Hippocampal formation (tissue), 2 donors: ENCODE measurements at places on chromosomes 6 and 20.

- DNase-seq = no peak
Measured at GRCh38 chr6:30687659-30688431, 1.4 kb upstream of the PPP1R18 start.

- DNase-seq = no peak
Measured at GRCh38 chr20:38434301-38434741, 807 bp downstream of the SNHG17 start.

GRCh38 chr6:119022796-119023195 lies 55.7 kb downstream of the FAM184A start:
- no peak for DNase-seq

DNA sequence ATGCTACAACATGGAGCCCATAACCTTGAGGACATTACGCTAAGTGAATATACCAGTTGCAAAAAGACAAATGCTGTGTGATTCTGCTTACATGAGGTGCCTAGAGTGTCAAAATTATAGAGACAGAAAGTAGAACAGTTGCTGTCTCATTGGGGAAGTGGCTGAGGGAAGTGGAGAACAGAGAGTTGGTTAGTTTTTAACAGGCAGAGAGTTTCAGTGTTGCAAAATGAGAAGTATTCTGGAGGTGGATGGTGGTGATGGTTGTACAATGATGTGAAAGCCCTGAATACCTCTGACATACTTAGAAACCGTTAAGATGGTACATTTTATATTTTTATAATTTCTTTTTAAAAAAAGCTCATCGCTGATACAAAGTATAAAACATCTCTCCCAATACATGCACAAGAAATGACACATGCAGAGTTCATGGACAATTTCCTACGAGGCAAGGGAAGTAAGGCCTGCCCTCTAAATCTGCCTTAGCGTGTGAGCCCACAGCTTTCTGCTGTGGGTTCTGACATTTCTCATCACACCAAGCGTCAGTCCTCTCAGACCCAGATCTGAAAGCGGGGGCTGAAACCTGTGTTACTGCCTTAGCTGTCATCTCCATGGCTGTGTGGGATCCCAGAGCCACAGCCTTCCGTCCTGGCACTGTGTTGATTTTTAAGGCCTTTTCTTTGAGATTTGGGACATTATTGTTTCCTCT lies 126.0 kb downstream of the RNASET2 start:
- DNase-seq = no peak

- DNase-seq = no peak
Measured at GRCh38 chr20:4713401-4713800, 8.3 kb upstream of the PRND start.

DNA sequence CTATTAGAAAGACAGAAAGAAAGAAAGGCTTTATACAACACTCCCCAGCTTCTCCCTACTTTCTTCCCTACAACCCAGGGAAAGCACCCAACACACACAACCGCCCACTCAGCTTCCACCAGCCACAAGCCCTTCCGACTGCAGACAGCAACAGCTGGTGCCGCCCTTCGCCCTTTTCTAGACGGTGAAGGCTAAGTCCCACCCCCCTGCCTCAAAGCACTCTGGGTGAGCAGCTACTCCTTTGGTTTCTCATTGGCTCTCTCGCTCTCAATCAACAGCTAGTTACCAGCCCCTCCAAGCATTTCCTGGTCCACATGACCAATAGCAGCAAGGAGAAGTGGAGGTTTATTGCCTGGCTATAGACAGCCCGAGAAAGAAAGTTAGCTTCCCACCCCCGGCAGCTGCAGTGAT lies 230.1 kb upstream of the MOCS1 start:
- DNase-seq = no peak

- DNase-seq = no peak
Measured at GRCh38 chr6:137677709-137678108, 183.5 kb upstream of the OLIG3 start.

DNA sequence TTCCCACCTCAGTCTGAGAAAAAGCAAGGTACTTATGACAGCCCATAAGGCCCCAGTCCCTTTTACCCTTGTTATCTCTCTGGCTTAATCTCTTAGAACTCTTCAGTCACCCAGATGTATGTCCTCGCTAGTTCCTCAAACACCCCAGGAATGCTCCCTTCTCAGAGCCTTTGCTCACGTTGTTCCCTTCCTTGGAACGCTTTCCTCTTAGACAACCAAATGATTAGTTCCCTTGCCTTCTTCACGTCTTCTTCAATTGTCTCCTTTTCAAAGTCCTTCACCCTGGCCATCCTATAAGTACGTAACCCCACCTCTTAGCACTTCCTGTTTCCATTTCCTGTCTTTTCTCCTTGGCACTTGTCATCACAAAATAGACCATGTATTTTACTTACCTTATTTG lies 1.1 kb upstream of the APOBEC2 start:
- DNase-seq = no peak

DNA sequence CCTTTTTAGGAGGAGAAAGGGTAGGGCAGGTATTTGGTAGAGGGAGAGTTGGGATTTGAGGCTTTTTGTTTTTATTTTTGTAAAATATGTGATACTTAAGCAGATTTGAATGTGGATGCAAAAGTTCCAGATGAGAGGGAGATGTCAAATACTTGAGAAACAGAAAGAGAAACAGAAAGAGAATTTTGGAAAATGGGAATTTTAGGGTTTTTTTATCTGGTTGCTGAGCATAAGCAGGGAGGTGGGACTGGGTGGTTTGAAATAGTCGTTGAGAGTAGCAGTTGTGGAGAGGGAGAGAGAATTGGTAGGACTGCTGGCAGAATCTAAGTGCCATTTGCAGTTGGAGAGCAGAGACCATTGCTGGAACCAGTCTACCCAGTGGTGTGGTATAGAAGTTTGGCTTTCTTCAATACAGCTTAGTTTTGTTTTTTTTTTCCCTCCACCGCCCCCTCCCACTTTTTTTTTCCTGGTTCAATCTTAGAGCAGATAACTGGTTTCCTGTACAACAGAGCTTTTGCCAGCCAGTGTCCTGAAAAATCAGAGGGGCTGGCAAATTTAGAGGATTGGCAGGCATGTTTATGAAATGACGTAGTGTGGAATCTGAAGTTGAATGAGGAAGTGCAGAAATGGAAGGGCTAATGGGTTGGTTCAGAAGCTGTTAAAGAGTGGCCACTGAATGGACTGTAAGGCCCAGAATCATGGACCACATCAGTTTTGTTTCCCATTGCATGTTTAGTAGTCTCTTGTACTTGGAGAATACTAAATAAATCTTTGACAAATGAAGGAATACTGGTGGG lies 68.7 kb downstream of the ATRN start:
- DNase-seq = no peak

- DNase-seq = no peak
Measured at GRCh38 chr6:168709390-168709789, 268.4 kb downstream of the SMOC2 start.

- DNase-seq = no peak
Measured at GRCh38 chr6:136962661-136963060, 40.6 kb downstream of the SLC35D3 start.

DNA sequence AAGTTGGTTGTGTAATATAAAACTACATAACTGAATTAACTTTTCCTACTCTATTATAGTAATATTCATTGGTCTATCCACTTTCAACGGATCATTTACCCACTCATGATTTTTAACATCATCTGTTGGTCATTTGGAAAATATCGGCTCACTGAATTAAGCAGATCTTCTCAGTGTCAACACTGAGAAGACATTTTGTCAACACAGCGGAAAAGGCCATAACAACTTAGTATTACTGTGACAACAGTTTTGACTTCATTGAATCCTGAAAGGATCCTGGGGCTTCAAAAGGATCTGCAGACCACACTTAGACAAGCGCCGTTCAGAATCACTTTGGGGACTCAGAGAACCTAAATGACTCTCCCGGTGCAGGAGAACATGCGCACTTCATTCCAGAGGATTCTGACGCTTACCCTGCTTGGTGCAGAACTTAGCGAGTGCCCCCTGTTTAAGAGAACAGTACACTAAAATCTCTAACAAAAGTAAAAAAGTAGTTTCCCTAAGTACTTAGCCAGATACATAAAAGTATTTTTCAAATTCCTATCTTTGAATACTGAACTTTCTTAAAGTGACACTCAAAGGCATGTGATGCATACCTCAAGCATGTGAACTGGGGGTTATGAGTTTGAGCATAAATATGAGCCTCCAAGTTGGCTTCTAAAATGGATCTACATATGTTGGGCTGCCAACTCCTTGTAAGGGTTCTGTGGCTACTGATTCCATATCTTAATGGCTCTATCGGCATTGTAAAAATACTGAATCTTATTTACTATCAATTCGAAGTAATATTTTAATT lies 4.0 kb downstream of the ZBTB2 start:
- no peak for DNase-seq

GRCh38 chr6:87333591-87334181 lies 4.6 kb upstream of the GJB7 start:
- DNase-seq = no peak

- no peak for DNase-seq
Measured at GRCh38 chr20:57592263-57593092, 27.7 kb downstream of the ZBP1 start.

GRCh38 chr6:79250107-79250514 lies 15.6 kb upstream of the HMGN3 start:
- DNase-seq = no peak
